Breast epithelium (tissue), 4 donors: ENCODE measurements at places on chromosomes 5 and 9.

GRCh38 chr5:142749321-142749720 is 20.9 kb upstream of the ARHGAP26 start:
- no peaks in the 10 kb centered on the region for H3K36me3 ChIP-seq
- DNase-seq, result no peak
- peak overlapping the region; percentile 89 for H3K27ac ChIP-seq
- H3K4me3 ChIP-seq, result no peak overlapping the region
- no peaks in the 10 kb centered on the region for H3K4me1 ChIP-seq

GRCh38 chr5:6483880-6484382 is 35.3 kb downstream of the UBE2QL1 start:
- DNase-seq, result no peak
- no peak overlapping the region for H3K4me3 ChIP-seq
- H3K4me1 ChIP-seq, result no peaks in the 10 kb centered on the region
- H3K27me3 ChIP-seq, result no peaks in the 10 kb centered on the region
- no peak overlapping the region for H3K27ac ChIP-seq
- no peaks in the 10 kb centered on the region for H3K36me3 ChIP-seq

- DNase-seq, result no peak
- H3K27ac ChIP-seq, result no peak overlapping the region
- no peaks in the 10 kb centered on the region for H3K36me3 ChIP-seq
- H3K4me1 ChIP-seq, result no peaks in the 10 kb centered on the region
Measured at GRCh38 chr5:148387325-148387724, 3.6 kb downstream of the FBXO38 start.

DNA sequence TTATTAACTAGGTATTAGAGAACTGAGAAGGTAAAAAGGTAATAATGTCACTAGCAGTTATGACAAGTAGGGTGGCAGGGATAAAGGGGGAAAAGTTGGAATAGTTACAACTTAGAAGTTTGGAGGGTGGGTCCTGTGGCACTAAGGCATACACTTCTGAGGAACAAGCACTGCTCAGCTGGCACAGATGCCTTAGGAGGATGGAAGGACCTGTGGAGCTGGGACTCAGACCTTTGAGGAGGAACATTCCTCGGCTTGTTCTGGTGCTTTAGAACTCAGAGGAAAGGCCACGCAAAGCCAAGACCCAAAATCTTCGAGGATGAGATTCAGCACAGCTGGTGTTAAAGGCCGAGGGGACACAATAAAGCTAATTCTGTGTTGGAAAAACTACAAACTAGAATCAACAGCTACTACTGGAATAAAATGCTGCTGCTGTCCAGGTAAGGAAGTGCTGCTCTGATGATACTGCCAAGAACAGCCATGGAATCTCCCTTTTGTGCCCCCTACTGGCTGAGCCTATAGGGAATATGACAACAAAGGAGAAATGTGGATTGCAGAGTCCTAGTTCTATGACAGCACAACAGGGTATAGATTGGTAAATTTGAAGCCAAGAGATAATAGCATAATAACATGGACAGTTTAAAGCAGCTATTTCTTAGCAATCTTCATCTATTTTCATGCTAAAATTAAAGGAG is 126.7 kb downstream of the SLC25A46 start:
- no peak overlapping the region for H3K4me3 ChIP-seq
- no peaks in the 10 kb centered on the region for H3K27me3 ChIP-seq
- DNase-seq, result no peak
- H3K4me1 ChIP-seq, result no peaks in the 10 kb centered on the region
- no peaks in the 10 kb centered on the region for H3K36me3 ChIP-seq

- no peak overlapping the region for H3K4me3 ChIP-seq
- H3K27me3 ChIP-seq, result no peaks in the 10 kb centered on the region
- H3K4me1 ChIP-seq, result no peaks in the 10 kb centered on the region
Measured at GRCh38 chr9:79857188-79857587, 285.4 kb downstream of the TLE4 start.

- DNase-seq, result no peak
- H3K27ac ChIP-seq, result no peak overlapping the region
Measured at GRCh38 chr9:19551124-19551929, 142.5 kb downstream of the ACER2 start.

DNA sequence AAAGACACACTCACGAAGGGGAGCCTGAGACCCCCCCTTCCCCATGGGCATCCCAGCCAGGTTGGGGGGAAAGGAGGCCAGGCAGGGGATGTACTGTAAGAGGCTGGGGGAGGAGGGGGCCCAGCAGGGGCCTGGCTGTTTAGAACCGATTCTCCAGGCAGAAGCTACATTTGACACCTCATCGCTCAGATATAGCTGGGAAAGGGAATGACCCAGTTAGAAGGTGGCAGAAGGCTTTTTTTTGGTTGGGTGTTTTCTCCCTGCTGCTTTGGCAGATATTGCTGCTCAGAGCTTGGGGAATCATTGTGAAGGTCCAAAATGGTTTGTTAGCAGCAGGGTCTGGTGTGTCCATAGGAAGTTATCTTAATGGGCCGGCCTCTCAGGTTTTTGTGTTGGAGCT is 6.0 kb downstream of the CDX1 start:
- no peak for DNase-seq
- no peaks in the 10 kb centered on the region for H3K27me3 ChIP-seq
- no peaks in the 10 kb centered on the region for H3K36me3 ChIP-seq
- H3K4me1 ChIP-seq, result no peaks in the 10 kb centered on the region
- no peak overlapping the region for H3K4me3 ChIP-seq
- H3K27ac ChIP-seq, result no peak overlapping the region

GRCh38 chr5:61301341-61302199 is 30.5 kb upstream of the ZSWIM6 start:
- no peaks in the 10 kb centered on the region for H3K4me1 ChIP-seq
- no peak overlapping the region for H3K4me3 ChIP-seq
- H3K27me3 ChIP-seq, result no peaks in the 10 kb centered on the region
- DNase-seq, result peak; percentile 61

DNA sequence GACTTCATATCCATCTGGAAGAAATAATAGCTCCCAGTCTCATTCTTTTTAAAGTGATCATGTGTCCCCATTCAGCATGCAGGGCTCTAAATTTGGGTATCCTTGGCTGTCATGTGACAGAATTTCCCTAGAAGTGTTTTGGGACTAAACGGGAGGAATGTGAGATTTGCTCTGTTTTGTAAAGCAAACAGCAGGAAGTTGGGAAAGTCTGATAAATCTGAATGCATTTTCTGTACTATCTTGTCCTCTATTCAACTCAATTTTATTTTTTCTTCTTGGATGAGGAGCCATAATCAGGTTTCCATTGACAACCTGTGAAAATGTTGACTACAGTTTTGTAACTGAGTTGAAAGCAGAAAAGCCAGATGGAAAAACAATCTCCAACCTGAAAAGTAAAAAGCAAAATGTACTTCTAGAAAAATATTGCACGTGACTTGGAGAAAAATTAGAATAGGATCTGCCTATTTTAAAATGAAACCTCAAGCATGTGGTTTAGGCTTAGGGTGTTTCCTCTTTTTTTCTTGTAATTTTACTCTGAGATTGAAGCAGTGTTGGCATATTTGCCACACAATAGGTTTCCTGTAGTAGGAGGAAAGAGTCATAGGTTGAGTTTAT is 76.2 kb upstream of the IL6ST start:
- H3K36me3 ChIP-seq, result no peaks in the 10 kb centered on the region
- no peaks in the 10 kb centered on the region for H3K27me3 ChIP-seq
- H3K27ac ChIP-seq, result peak overlapping the region; percentile 59
- peak overlapping the region; percentile 19 for H3K4me3 ChIP-seq

- H3K27ac ChIP-seq, result no peak overlapping the region
- H3K36me3 ChIP-seq, result no peaks in the 10 kb centered on the region
- DNase-seq, result no peak
- no peaks in the 10 kb centered on the region for H3K4me1 ChIP-seq
- no peaks in the 10 kb centered on the region for H3K27me3 ChIP-seq
- no peak overlapping the region for H3K4me3 ChIP-seq
Measured at GRCh38 chr9:17725399-17726010, 146.6 kb downstream of the SH3GL2 start.

DNA sequence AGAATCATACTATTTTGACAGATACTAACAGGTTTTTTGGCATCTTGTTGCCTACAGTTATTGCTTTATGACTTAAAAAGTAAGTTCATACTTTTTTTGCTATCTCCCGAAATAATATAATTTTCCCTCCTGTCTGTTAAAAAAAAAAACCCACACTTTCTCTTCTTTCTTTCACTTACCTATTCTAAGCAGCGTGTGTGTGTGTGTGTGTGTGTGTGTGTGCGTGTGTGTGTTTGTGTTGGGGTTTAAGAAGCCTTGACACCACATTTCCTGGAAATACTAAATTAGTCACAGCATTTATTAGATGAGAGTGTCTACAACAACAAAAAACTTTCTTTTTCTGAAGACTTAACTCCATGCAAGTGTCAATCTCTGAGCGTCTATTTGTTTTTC is 12.4 kb downstream of the TNFAIP8 start:
- H3K27ac ChIP-seq, result no peak overlapping the region
- peaks cover 3% of the 10 kb centered on the region for H3K4me1 ChIP-seq
- no peak for DNase-seq
- H3K27me3 ChIP-seq, result no peaks in the 10 kb centered on the region
- H3K36me3 ChIP-seq, result no peaks in the 10 kb centered on the region

DNA sequence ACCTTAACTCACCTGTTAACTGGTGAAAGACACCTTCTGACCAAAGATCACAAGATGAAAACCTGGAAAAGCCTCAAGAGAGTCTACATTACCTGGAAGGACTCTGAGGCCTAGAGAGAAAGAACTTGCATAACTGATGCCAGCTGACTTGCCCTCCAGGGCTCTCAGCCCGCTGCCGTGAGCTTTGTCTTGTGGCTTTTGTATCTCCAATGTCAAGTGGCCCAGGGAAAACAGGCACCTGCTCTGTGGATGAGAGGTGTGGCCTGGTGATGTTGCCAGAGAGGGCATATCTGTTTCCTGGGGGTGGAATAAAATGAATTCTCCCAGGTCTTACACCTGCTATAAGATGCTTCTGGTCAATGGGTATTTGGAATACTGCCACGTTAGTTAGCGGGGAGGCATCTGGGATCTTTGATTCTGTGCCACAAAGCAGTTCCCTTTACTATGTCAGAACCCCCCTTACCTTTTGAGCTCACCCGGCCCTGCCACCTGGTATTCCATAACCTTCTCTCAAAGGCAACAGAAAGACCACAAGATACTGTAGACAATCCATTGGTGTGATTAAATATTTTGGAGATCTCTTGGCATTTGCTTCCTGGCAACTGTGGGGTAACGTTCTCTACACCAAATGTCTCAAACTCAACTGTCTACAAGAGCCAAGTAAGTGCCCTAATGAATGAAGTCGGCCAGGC is 54.9 kb upstream of the N4BP3 start:
- H3K4me1 ChIP-seq, result no peaks in the 10 kb centered on the region
- no peak overlapping the region for H3K27ac ChIP-seq
- H3K4me3 ChIP-seq, result no peak overlapping the region
- DNase-seq, result no peak

- H3K27me3 ChIP-seq, result no peaks in the 10 kb centered on the region
- H3K27ac ChIP-seq, result no peak overlapping the region
- no peak for DNase-seq
Measured at GRCh38 chr9:120507936-120508510, 71.9 kb downstream of the CDK5RAP2 start.

- no peak for DNase-seq
- no peak overlapping the region for H3K4me3 ChIP-seq
- H3K27me3 ChIP-seq, result no peaks in the 10 kb centered on the region
- H3K4me1 ChIP-seq, result no peaks in the 10 kb centered on the region
- no peaks in the 10 kb centered on the region for H3K36me3 ChIP-seq
- no peak overlapping the region for H3K27ac ChIP-seq
Measured at GRCh38 chr9:133945977-133946753, 46.0 kb downstream of the VAV2 start.

DNA sequence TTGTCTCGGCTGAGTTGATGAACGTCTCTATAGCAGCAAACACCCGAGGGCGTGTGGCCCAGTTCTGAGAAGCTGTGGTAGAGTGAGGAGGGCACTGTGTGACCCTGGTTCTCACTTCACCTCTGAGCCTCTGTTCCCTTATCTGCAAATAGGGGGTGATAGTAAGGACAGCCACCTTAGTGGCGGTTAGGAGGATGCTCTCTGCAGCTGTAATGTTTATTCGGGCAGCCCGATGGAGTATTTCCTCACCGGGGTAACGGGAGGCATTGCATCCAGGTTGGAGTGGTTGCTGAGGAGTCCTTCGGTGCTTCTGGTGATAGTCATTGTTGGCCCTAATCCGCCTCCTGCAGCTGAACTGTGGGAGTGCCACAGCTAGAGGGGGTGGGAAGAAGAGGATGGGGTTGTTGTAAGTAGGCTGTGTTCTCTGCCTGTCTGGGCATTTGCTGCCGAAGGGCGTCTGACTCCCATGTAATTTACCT is 13.9 kb downstream of the PRRC2B start:
- no peak for DNase-seq
- no peaks in the 10 kb centered on the region for H3K36me3 ChIP-seq
- H3K27ac ChIP-seq, result peak overlapping the region; percentile 74

DNA sequence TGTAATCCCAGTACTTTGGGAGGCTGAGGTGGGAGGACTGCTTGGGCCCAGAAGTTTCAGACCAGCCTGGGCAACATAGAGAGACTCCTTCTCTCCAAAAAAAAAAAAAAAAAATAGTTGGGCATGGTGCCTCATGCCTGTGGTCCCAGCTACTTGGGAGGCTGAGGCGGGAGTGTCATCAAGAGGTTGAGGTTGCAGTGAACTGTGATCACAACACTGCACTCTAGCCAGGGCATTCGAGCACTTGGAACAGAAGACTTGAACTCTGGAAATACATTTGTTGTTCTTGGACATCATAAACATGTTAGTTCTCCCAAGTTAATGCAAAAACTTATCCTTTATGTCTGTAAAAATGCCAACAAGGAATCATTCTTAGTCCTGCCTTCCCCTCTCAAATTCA is 29.6 kb downstream of the EHMT1 start:
- H3K4me3 ChIP-seq, result no peak overlapping the region
- no peaks in the 10 kb centered on the region for H3K36me3 ChIP-seq
- no peak for DNase-seq
- no peaks in the 10 kb centered on the region for H3K27me3 ChIP-seq

- H3K36me3 ChIP-seq, result no peaks in the 10 kb centered on the region
- no peaks in the 10 kb centered on the region for H3K4me1 ChIP-seq
- H3K27ac ChIP-seq, result no peak overlapping the region
- DNase-seq, result no peak
- no peak overlapping the region for H3K4me3 ChIP-seq
- H3K27me3 ChIP-seq, result no peaks in the 10 kb centered on the region
Measured at GRCh38 chr9:74447451-74448193, 49.5 kb upstream of the RORB start.

DNA sequence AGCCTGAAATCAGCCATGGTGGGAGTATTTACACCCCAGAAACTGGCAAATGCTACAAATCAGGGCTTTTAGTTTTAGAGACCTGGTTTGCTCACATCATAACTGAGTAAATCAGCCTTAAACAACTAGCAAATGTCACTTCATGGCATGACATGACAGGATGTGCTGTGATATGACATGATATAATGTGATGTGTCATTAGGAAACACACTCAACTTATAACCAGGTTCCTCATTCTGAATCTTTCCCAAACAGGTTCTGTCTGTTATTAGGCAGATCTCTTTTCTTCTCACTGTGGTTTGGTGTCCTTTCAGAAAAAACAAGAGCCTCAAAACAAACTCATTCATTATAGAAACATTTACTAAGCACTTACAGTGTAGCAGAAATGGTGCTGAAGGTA is 90.5 kb downstream of the ADAMTS12 start:
- no peaks in the 10 kb centered on the region for H3K27me3 ChIP-seq
- H3K4me1 ChIP-seq, result no peaks in the 10 kb centered on the region
- no peak overlapping the region for H3K4me3 ChIP-seq
- peak overlapping the region; percentile 9 for H3K27ac ChIP-seq
- no peak for DNase-seq
- H3K36me3 ChIP-seq, result no peaks in the 10 kb centered on the region
